Naive thymus-derived CD4-positive, alpha-beta T cell (primary cell): ENCODE measurements at places on chromosomes 6 and 20.

- DNase-seq: no peak
Observed at GRCh38 chr6:144912474-144912873, 627.3 kb downstream of the UTRN start.

DNA sequence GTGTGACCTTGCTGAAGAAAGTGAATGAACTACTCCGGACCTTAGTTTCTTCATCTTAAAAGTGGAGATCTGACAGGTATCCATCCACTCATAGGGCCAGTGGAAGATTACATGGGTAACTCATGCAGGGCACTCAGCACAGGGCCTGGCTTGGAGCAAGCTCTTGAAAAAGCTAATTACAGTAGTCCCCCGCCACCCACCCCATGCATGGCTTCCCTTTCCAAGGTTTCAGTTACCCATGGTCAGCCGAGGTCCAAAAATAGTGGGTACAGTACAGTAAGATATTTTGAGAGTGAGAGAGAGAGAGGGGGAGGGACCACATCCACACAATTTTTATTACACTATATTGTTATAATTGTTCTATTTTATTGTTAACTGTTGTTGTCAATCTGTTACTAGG, 7.1 kb upstream of the PMEPA1 start:
- DNase-seq: no peak

DNA sequence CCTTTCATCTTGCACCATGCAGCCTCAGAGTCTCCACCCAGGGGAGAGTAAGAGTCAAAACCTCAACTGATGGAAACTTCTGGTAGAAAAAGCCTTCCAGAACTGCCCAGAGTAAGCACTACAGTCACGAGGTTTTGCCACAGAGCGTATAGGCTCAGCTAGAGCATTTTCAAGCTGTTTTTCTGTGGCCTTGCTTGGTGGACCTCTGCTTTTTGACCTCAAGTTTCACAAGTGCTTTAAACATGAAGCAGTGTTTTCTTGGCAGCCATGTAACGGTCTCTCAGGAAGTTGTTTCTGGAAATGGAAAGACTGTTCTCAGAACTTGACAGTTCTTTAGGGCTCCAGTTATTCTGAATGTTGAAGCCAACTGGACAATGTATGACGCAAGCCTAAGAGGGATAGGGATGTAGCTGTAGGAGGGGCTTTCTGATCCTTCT, 146.5 kb downstream of the ZDHHC14 start:
- peak; percentile 14 for DNase-seq

GRCh38 chr6:43257367-43258145, 14.3 kb downstream of the TTBK1 start:
- no peak for DNase-seq

- DNase-seq: no peak
Observed at GRCh38 chr6:134223796-134224420, 94.0 kb downstream of the SGK1 start.

DNA sequence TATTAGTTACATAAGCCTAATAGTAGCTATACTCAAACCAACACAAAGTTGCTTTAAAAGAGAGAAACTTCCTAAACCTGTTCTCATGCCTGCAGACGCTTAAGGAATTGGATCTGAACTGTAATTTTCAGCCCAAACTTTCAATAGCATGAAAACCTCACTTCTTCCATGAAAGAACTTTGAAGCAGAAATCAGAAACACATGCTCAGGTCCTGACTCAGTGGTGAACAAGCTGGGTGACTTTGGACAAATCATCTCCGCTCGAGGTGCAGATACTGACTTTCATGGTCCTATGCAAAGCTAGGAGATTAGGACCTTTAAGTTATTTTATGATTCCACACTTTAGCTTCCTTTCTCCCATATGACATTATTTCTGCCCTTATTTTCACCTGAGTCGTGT, 36.5 kb downstream of the NOX3 start:
- no peak for DNase-seq

- DNase-seq: no peak
Observed at GRCh38 chr6:74551896-74552295, 654.0 kb downstream of the COL12A1 start.

- no peak for DNase-seq
Observed at GRCh38 chr6:73746787-73747186, 50.8 kb downstream of the CD109 start.

DNA sequence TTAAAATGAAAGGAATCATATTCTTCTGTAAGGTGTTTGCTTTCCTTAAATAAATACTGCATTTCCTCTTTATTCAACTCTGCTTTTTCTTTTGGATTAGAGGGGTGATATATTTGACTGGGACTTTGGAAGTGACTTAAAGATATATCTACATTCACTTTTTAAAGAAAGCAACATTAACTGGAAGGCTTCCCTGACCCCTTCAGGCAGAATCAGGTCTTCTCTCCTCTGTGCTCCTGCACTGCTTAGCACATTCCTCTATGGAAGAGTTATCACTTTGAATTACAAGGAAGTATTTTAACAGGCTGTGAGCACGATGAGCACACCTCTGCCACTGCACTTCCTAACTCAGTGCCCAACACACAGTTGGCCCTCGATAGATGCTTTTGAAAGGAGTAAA, 59.2 kb upstream of the POU3F2 start:
- no peak for DNase-seq

- DNase-seq: no peak
Observed at GRCh38 chr6:148572676-148573335, 174.0 kb upstream of the UST start.

- peak; percentile 78 for DNase-seq
Observed at GRCh38 chr6:27177485-27178406, 69.8 kb upstream of the PRSS16 start.

GRCh38 chr20:61360940-61361339, 108.9 kb downstream of the CDH4 start:
- no peak for DNase-seq
